NCI-H1417 treated with DMSO at 0.1 percent for 48 hours (cell line): ENCODE measurements at places on chromosomes 2 and 18.

- DNase-seq, result no peak
Observed at GRCh38 chr2:189512879-189513278, 67.7 kb downstream of the SLC40A1 start.

DNA sequence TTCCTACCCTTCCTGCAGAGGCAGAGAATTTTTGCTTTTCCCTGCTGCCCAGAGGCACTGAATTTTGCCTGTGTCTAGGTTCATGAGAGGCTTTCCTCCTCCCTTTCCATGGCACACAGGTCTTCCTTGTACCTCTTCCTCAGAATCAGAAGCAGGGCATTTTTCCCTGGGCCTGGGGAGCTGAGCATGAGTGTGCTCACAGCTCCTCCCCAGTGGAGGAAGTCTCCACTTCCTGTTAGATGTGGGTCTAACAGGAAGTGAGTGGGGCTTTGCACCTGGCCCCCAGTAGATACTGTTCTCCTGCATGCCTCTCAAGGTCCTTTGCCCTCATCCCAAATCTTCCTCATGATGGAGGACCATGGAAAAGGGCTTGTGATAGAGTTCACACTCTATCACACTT, 297.2 kb upstream of the FIGN start:
- DNase-seq, result no peak

DNA sequence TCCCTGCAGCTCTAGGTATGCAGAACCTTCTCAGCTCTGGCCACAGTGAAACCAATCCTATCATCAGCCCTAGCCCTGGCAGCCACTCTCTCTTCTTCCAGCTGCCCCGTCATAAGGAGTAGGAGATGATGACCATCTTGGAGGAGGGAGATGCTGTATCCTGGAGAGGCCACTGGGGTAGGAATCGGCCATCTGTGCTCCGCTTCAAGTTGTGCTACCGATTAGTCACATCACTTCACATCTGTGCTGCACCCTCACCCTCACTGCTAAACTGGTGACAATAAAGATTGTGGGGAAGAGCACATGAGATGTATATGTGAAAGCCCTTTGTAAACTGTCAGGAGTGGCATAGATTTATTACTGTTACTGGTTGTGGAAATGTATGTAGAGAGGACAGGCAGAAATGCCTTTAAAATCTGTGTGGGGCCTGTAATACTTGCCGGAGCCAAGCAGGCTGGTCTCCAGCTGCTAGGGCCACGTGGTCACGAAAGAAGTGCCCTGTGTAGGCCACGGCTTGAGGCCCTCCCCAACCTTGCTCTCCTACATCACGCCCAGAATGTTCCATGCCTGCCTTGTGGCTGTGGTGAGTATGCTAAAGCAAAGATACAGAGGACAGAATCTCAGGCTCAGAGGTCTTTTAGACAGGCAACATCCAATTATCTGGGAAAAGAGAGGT, 236.8 kb downstream of the CLIP4 start:
- DNase-seq, result no peak

DNA sequence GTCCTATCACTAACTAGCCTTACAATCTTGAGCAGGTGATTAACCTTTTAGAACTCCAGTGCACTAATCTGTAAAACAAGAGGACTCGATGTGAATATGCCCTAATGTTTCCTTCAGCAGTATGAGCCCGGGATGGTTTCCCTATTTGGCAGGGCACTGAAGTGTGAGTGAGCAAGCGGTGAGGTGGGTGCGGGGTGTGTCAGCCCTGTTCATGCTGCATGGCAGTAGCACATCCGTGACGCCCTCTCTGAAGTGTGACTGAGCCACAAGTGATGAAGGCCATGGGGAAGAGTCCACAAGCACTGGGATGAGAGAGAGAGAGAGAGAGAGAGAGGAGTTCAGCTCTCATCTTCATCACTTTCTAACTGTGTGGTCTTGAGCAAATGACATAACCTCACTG, 168.7 kb downstream of the SETBP1 start:
- DNase-seq, result no peak

DNA sequence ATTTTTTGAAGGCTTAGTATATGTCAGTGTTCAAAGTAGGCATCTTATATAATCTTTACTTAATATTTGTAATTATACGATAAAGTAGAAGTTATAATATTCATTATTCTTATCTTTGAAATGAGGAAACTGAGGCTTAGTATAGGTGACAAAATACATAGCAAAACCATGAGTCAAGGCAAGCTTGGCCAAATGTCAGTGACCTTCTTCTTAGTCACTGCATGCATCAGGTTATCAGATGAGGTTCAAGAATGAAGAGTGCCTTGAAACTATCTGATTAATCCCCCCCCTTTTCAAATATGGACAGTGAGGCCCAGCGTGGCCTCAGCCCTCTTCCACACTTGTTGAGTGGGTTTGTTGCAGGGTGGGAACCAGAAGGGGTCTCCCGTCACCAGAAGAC, 59.3 kb downstream of the PMAIP1 start:
- no peak for DNase-seq

GRCh38 chr2:146677280-146677679, 1167.5 kb upstream of the ACVR2A start:
- DNase-seq, result no peak

- no peak for DNase-seq
Observed at GRCh38 chr2:219551441-219552381, 7.9 kb downstream of the TMEM198 start.

DNA sequence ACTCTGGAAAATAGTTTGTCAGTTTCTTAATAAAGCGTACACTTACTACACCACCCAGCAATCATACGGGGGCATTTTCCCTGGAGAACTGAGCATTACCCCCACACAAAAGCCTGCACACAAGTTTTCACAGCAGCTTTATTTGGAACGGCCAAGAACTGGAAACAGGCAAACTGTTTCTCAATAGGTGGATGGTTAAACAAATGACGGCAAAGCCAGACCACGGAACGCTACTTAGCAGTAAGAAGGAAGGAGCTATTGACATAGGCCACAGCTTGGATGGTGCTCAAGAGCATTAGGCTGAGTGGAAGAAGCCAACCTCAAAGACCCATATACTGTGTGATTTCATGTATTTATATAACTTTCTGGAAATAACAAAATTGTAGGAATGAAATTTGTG, 9.0 kb downstream of the MALL start:
- no peak for DNase-seq

GRCh38 chr2:50133766-50134165, 898.2 kb downstream of the NRXN1 start:
- no peak for DNase-seq

GRCh38 chr18:47381975-47382570, 130.6 kb upstream of the SKOR2 start:
- DNase-seq, result no peak

- no peak for DNase-seq
Observed at GRCh38 chr2:49719241-49719640, 564.9 kb upstream of the FSHR start.

DNA sequence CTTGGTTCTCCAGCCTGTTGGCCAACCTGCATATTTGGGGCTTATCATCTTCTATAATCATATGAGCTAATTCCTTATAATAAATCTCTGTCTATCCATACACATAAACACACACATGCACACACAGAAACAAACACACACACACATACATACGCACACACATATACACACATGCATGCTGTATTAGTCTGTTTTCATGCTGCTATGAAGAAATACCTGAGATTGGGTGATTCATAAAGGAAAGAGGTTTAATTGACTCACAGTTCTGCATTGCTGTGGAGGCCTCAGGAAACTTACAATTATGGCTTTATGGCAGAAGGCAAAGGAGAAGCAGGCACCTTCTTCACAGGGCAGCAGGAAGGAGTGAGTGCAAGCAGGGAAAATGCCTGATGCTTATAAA, 707.4 kb upstream of the CDH2 start:
- no peak for DNase-seq

- peak; percentile 24 for DNase-seq
Observed at GRCh38 chr18:48926420-48926857, 24.3 kb downstream of the SMAD7 start.

DNA sequence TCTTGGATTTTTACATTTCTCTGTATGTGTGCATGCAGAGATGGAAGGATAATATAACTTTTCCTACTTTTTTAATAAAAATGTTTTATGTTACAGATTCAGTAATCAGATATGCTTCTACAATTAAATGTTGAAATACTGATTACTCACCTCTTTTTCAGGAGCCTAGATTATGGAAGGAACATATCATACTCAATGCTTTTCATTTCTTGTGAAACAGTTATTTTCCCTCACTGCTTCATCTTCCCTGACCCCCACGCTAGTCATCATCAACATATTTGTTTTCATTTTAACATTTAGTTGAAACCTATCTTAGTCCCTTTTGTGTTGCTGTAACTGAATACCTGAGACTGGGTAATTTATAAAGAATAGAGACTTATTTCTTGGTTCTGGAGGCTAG, 190.7 kb downstream of the WDR7 start:
- no peak for DNase-seq

DNA sequence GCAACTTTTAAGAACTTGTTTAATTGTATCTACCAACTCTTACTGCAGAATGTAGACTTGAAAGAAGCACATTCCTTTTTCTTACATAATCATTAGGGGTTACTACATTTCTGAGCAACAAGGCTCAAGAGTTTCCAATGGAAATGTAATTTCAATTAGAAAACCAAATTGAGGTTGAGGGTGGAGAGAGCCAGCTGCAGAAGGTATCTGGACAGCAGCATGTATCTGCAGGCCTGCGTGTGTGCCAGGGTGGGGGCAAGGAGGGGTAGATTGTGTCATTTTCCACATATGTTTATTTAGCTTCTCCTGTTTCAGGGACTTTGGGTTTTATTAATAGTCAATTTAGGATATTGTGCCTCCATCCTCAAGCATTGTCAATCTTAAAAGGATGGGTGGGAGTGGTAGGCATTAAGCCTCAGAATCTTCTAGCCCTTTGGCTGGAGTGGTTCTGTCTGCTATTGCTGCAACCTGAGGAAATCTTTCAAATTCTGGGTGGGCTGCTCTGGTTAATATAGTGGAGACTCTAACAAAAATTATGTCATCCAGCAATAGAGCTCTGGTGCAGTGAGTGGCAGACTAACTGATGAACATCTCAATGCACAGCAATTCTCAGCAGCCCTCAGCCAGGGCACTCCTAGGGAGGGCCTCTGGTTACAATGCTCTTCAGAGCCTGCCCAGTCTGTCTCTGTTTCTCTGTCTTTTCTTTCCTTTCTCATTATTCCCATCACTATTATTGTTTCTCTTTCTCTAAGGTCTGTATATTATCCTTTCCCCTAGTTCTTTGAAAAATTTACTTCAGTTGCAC, 151.4 kb downstream of the RPIA start:
- DNase-seq, result no peak

- DNase-seq, result no peak
Observed at GRCh38 chr2:106160786-106161261, 33.3 kb downstream of the UXS1 start.

DNA sequence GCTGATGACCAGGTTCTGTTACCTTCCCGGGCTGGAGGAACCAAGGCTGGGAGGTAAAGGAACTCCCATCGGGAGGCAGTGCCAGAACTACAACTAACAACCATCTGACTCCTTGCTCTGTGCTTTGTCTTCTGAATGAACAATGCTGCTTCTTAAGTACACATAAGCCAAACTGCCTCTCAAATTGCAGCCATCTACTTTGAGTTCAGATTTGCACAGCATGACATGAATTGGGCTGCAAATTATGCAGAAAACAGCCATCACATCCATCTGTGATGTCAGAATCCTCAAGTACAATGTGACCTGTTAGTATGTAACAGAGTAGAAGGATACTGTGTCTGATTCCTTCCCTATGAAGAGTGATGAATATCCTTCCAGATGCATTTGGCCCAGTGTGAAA, 290.6 kb downstream of the ZNF521 start:
- DNase-seq, result peak; percentile 57

DNA sequence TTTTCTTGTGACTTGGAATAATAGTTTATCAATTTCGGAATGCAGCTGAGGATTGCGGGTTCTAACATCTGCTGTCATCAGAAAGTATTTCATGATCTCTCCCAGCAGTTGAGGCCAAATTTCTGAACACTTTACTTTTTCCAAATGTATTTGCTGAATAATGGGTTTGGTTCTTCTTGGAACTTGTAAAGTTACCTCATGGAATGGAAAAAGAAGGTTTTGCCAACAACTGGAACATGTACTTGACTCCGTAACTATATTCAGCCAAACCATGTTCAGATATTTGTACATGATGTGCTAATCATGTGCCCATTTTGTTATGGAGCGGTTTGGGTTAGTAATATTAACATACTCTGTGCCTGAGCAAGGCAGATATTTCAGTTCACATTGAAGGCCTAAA, 119.6 kb downstream of the LCLAT1 start:
- no peak for DNase-seq

GRCh38 chr2:206802654-206803514, 37.5 kb downstream of the FASTKD2 start:
- DNase-seq, result no peak

DNA sequence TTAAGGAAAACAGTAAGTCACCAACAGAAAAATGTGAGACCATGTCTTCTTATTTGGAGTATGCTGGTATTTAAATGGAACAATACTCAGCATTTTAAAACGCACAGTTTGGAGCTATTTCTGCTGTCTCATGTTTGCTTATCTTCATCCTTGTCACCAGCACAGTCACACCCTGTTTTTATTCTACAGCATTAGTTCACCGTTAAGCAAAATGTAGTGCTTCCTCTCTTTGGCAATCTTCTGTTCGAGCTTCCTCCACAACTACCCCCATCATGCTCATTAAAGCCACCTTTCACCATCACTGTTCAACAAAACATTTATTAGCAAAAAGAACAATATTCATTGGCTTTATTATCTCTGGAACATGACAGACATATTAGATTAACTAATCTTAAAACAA, 64.0 kb downstream of the SLC40A1 start:
- no peak for DNase-seq

DNA sequence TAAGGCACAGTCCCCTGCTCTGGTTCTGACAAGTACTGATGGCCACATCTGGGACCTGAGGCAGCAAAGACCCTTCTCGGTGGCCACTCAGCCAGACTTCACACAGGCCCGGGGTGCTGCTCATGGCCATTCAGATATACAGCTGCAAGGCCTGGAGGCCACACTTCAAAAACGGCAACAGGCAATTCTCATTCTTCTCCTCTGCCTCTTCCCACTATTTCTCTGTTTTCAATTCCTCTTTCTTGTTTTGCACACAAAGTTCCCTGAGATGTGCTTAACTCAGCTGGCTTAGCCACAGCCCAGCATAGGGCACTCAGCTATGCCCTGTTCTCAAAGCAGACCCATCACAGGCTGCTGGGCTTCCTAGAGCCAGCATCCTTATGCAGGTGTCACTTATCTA, 29.9 kb downstream of the PTPN18 start:
- no peak for DNase-seq

DNA sequence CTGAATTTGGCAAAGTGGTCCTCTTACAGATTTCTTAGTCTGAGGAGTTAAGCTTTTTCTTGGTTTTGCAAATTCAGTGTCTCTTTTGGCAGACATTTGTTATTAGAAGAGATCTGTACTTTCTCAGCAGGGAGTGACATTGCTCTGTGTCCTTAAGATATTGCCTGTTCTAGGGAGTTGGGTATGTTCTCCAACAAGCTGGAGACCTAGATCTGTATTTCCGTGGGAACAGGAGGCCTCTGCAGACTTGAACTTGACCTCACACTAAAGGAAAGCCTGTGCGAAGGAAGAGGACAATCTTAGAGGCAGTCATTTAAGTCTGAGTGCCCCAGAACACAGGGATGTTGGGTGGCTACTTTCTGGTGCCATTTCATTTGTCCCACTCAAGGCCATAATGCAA, 107.0 kb upstream of the ATP8B1 start:
- DNase-seq, result no peak

- DNase-seq, result no peak
Observed at GRCh38 chr2:105771836-105772235, 27.1 kb downstream of the NCK2 start.
